Stimulated activated CD4-positive, alpha-beta T cell treated with anti-CD3 and anti-CD28 coated beads, Interleukin-4, amount 100 ng/mL, for 1 hour (primary cell): ENCODE measurements at places on chromosomes 2 and 18.

DNA sequence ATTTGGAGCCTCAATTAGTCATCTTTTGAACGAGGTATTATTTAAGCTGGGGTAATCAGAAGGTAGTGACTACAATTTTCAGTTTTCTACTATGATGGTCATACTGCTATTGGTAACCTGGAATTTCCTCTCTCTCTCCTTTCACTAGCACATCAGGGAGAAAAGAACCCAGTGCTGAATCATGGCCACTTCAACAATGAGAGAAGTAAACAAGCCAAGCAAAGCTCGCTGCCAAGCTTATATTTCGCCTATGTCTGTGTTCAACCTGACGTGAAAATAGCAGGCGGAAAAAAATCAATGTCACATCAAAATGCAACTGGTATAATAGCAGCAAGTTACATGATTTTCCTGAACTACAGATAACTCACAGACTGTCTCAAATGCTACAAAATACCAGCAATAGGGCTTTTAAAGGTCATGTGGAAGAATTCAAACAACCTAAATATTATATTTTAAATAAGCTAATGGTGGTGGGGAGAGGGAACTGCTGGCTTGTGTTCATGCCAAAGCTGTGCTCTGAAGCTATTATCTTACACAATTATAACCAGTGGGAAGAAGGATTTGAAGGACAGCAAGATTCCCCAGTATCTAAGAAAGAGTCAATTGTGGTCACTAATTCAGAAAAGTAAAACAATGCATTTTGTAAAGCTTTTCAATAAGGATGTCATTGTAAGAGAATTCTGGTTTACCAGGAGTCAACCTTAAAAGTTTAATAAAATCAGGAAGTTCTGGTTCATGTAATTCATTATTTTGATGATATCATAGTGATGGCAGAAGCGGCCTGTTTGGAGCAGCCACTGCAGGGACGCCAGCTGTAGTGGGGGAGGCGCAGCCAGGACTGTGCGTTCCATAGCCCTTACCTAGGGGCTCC is 38.0 kb downstream of the RNF152 start:
- DNase-seq: no peak

DNA sequence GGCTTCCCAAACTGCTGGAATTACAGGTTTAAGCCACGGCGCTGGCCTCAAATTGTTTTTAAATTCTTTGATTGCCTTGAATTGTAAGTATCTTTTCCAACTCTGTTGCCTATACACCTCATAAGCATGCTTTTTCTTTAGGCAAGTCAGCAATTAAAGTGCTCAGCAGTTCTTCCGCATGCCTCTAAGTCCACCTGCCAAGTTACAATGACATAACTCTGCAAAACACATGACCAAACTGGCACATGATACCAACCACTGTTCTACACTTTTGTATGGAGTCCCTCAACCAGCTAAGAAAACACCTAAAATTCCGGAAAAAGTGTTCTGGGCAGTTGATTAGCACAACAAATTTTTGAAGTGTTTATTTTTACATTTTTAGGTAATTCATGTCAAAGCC is 5.1 kb downstream of the TXNL4A start:
- DNase-seq: no peak

DNA sequence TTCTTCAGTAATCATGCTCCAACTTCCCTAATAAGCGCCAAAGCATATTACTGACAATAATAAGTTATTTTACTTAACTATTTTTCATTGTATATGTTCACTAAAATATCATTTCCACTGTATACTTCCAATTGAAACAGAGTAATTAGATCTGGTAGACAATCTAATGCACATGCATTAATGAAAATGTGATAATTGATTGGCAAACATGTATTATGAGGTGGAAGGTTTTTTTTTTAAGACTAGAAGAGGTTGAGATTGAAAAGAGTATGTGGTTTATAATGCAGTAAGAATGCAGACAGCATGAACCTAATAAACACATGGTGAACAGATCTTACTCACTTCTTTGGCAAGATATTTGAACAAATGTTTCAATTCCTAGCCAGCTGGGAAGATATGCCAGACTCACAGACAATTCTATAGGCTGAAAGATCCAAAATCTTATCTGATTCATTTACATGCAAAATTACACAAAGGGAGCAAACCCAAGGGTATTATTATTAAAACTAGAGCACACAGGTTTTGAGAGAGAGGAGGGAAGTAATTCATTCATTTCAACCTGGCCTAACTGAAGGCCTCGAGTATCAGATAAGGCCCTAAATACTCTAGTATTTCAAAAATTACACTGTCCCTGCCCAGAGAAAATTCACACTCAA is 2.8 kb downstream of the NCKAP1 start:
- DNase-seq: no peak

DNA sequence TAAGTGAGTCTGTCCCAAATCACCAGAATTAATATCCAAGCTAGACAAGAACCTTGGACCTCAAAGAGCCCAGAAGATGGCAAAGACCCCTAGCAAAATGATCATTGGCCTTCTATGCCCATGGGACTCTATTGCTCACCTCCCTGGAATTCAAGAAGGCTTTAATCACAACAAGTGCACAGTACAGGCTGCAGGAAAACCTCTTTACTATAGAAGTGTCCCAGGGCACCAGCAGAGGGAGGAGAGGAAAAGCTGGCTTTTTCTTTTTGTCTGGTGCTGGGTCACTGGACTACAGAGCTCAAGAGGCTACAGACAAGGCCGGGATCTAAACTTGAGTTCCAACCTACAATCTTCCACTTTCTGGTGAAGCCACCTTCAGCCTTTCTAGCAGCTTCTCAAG is 88.3 kb upstream of the PPP1CB start:
- DNase-seq: no peak

GRCh38 chr18:40851014-40851429 is 1104.0 kb upstream of the PIK3C3 start:
- DNase-seq: no peak

DNA sequence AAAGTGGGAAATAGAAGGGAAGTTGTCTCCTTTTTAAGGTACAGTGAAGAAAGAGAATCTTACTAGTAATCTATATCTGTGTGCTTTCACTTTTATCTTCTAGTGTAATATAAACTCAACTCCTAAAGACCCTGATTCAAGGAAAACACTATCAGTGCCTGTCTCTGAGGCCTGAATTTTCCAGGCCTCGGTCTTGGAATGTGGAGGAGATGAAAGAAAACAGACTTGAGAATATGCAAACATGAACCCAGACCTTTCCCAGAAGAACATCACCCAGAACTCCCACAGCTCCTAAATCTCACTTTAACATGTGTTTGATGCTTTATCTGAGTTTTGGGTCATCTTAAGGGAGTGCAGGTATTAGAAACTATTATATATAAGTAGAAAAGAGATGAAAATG is 51.8 kb downstream of the EPB41L5 start:
- no peak for DNase-seq
